ENCODE measurements at places on chromosomes 7 and 10.

DNA sequence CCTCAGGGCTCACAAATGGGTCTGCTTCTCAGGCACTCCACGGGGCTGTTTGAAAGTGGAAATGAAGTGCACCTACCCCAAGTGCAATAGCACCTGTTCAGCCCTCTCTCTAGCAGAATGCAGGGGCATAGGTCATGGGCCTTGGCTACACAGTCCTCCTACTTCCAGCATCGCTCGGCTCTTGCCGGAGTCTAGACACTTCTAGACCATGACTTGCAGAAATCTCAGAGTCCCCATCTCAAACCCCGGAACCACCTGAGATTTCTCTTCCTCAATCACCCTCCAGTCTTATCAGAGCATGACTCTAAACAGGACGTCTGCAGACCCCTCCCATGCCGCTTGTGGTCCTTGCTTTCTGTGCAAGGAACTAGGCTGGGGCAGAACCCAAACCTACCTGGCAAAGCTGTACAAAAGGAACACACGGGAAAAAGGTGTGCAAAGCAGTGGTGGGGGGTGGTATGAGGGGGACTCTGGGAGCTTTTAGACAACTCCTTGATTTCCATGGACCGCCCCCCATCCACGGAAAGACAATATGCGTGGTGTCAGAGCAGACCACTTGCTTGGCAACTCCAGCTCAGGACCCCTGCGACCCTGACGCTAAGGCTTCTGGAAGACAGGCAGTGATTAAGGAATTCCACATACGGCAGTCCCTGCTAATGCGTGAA is 13.8 kb downstream of the TMEM273 start:
- no peak for DNase-seq

DNA sequence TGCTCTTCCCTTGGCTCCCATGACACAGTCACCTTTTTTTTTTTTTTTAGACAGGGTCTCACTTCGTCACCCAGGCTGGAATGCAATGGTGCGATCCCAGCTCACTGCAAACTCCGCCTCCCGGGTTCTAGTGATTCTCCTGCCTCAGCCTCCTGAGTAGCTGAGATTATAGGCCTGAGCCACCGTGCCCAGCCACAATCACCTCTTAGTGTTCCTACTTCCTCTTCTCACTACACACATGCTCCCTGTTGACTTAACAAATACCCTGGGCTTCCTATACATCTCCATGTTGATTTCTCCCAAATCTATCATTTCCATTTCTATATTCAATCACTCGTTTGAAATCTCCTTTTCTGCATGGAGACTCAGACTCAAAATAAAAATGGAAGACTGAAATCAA is 91.7 kb downstream of the CUBN start:
- no peak for DNase-seq

GRCh38 chr10:74589226-74589673 is 237.2 kb upstream of the KAT6B start:
- peak; percentile 45 for DNase-seq

DNA sequence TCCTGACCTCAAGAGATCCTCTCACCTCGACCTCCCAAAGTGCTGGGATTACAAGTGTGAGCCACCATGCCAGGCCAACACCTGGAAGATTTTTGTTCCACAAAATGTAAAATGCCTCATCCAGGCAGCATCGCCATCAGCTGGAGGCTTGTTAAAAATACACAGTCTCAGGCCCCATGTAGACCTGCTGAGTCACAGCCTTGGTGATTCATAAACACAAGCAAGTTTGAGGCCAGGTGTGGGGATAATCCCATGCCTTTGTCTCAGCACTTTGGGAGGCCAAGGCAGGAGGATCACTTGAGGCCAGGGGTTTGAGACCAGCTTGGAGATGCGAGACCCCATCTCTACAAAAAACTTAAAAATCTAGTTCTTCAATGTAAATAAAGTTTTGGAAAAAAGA is 49.1 kb upstream of the FOXK1 start:
- DNase-seq, result no peak

DNA sequence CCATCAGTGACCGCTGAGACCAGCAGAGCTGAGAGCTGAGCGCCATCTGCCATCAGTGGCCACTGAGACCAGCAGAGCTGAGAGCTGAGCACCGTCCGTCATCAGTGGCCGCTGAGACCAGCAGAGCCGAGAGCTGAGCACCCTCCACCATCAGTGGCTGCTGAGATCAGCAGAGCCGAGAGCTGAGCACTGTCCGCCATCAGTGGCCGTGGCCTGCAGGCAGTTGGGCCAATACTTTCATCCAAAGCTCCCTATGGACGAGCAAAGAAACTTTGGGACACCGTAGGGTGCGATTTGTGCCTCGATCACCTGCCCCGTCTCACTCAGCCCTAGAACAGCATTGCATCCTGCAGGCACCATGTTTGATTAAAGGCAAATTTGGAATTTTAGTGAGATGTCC is 265.8 kb downstream of the DNAJB6 start:
- DNase-seq, result no peak

GRCh38 chr10:100826983-100827818 is 81.8 kb downstream of the PAX2 start:
- DNase-seq, result peak; percentile 79

DNA sequence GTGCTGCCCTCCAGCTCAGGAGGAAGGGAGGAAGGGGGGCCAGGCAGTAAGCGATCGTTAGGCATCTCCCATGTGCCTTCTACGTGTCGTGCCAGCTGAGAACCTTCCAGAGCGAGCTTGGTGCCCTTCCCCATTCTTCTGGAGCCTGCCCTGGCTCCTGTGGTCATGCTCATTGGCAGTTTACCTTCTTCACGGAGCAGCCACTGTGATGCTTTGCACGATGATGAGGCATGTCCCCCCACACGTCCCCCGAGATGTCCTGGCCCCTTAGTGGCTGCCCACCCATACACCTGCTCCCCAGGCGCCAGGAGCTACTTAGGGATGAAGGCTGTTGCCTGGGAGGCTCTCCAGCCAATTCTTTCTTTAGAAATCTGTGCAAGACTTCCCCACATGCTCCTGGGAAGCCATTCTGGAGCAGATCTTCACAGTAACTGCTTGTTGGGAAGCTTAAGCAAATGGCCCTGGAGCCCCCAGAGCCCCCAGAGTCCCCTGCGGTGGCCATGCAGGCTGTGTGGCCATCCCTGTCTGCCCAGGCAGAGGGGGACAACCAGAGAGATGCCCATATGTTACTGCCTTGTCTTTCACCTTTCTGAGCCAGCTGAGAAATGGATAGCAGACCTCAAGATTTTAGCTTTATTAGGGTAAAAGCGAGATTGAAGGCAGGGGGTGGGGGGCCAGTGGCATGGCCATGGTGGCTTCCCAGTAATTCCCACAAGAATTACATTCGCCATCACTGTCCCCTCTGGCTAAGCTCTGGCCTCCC is 199.0 kb downstream of the EBF3 start:
- no peak for DNase-seq

DNA sequence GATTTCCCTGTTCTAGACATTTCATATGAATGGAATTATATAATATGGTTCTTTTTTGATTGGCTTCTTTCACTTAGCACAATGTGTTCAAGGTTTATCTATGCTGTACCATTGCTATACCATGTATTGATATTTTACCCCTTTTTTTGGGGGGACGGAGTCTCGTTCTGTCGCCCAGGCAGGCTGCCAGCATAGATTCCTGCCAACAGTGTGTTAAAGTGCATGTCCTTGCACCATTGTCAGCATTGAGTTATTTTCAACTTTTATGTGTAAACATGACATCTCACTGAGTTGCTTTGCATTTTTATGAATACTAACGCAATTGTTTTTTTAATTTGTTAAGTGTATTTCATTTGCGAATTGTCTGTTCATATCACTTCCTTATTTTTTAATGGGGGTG is 4.9 kb downstream of the ABCC2 start:
- DNase-seq, result no peak

DNA sequence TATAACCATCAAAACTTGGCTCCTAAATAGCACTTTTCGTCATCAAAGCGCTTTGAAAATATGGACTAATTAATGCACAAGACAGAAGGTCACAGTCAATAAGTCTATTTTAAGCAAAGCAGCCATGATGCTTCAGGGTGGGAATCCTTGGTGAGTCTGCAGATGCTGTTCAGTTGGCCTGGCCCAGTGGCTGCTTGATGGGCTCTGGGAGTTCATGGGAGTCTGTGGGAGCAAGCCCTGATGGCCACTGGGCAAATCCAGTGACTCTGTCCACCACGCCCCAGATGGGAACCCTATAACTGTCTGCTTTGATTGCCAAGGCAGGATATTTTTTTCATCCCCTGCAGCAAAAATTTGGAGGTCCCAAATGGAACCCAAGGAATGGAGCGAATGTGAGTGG is 95.7 kb upstream of the CTBP2 start:
- DNase-seq, result no peak

DNA sequence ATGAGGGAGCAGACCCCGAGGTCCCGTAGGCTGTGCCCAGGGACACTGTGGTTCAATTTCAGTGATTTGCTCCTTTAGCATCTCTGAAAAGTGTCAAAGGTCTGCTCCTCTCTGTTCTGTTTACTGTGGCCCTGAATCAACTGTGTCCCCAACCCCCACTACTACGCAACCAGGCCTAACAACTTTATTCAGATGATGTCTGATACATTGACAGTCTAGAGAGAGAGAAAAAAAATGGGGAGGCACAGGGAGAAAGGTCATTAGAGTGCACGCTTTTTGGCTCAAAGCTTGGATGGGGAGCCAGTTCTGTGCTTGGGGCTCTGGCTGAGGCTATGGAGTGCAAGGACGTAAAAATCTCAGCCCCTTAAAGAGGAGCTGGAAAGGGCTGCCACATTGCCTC is 77.9 kb downstream of the FAM107B start:
- DNase-seq, result no peak

- DNase-seq, result no peak
These were observed 291.0 kb downstream of the RNLS start for GRCh38 chr10:88292185-88292514.

- DNase-seq, result no peak
These were observed 22.6 kb upstream of the ABLIM1 start for GRCh38 chr10:114680543-114681117.

- DNase-seq, result no peak
These were observed 312.7 kb upstream of the SP8 start for GRCh38 chr7:21099432-21099831.

GRCh38 chr7:130430115-130430514 is 10.7 kb downstream of the CEP41 start:
- no peak for DNase-seq

DNA sequence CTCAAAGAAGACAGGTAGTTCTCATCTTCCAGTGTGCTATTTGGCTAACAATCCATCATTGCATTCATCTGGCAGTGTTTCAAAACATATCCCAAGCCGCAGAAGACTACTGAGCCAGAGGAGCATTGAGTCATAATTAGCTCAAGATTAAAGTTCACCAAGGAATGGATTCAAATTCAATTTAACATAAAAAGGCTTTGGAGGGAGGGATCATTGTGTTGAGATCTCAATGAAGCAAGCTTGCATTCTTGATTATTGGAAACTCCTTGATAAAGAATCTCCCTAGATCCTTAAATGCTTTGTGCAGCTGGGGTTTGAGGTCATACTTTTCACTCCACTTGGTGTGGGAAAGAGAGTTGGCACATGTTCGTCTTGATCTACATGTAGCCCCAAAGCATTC is 142.8 kb upstream of the SEMA3A start:
- no peak for DNase-seq

DNA sequence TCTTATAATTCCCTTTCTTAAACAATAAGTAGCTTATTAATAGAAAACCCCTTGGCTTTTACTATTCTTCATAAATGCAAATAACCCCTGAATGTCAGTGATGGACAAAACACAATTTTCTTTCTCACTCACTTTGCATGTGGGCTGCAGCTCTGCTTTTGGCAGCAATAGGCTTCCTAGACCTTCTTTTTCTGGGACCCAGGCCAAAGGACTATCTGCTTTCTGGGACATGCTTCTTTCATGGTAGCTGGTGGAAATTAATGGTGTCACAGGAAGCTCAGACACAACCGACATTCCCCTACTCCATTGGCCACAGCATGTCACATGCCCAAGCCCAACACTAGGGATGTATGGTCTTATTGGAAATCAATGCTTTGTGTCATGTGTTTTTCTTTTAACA is 134.3 kb upstream of the MDFIC start:
- DNase-seq, result no peak

GRCh38 chr7:73726083-73726466 is 6.6 kb upstream of the STX1A start:
- DNase-seq, result no peak

Measured in GM13977 (cell line).